ENCODE measurements at places on chromosomes 12 and 14.

DNA sequence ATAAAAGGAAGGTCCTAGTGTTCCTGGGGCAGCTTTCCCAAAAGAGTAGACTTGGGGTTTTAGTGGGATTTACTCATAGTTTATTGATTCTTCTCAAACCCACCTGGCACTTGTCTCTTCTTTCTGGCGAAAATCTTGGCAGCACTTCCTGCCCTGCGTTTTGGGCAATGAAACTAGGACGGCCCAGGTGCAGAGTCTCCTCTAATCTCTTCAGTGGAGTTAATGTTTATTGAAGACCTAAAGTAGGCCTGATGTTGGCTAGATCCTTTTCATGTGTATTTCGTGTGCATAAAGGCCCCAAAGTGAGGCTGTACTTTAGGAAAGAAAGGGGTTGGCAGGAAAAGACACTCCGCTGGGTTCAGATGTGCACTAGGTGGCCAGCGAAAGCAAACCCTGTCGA, 5.1 kb downstream of the WNT5B start:
- no peak for DNase-seq

- DNase-seq = peak; percentile 50
Observed at GRCh38 chr14:98984719-98985041, 287.3 kb downstream of the BCL11B start.

- no peak for DNase-seq
Observed at GRCh38 chr12:90622431-90622830, 332.5 kb downstream of the CCER1 start.

GRCh38 chr12:72522411-72522810, 250.2 kb downstream of the TRHDE start:
- no peak for DNase-seq

DNA sequence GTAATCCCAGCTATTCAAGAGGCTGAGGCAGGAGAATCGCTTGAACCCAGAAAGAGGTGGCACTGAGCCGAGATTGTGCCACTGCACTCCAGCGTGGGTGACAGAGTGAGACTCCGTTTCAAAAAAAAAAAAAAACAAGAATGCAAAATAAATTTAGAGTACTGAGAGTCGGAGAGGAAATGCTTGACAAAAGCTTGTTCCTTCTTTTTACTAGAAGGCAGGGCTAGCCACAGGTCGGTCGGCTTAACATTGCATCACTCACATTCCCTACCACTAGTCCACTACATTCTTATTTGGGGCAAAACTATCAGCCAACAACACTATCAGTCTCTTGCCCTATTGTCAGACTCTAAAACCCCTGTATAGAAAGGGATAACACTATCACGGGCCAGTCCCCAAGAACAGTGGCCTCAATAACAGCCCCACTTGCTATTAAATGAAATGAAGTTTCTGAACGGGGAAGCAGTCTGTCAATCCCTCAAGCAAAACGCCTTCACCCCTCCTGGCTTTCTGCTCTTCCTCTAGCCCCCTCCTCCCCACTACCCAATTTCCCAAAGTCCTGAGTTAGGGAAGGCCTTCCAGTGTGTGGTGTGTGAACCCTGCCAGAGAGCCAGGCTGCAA, 1.0 kb downstream of the RNF41 start:
- DNase-seq = no peak

- no peak for DNase-seq
Observed at GRCh38 chr12:71415336-71416231, 24.0 kb upstream of the LGR5 start.

DNA sequence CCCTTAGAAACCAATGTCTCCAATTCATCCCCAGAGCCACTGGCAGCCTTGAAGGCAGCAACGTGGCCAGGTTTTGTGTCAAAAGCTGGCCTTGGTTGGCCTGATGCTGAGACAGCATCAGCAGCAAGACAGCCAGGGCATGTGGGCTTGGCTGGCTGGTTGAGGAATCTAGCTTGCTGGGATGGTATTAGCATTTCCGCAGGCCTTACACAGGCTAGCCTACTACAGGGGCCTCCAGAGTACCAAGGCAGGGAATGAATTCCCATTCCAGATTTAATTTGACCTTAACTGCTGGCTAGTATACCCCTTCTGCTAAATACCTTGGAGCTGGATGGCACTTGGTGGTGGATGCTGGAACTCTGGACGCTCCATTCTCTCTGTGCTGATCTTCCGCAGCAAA, 15.8 kb downstream of the NGDN start:
- DNase-seq = no peak

DNA sequence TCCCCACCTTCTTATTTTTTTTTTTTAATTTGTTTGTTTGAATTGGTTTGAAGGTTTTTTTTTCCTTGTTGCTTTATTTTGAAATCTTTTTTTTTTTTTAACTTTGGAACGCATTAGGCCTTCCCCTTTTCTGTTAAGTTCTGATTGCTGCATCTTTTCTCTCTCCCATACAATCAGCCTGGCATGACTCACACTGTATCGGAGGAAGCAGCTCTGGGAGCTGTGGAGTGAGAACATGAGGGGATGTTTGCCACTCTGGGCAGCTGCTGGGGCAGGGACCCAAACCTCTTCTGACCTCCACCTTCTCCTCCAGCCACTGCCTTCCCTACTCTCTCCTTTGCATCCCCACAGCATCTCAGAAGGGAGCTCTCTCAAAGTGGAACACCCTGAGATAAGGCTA, 160.3 kb upstream of the FKBP4 start:
- DNase-seq = no peak

DNA sequence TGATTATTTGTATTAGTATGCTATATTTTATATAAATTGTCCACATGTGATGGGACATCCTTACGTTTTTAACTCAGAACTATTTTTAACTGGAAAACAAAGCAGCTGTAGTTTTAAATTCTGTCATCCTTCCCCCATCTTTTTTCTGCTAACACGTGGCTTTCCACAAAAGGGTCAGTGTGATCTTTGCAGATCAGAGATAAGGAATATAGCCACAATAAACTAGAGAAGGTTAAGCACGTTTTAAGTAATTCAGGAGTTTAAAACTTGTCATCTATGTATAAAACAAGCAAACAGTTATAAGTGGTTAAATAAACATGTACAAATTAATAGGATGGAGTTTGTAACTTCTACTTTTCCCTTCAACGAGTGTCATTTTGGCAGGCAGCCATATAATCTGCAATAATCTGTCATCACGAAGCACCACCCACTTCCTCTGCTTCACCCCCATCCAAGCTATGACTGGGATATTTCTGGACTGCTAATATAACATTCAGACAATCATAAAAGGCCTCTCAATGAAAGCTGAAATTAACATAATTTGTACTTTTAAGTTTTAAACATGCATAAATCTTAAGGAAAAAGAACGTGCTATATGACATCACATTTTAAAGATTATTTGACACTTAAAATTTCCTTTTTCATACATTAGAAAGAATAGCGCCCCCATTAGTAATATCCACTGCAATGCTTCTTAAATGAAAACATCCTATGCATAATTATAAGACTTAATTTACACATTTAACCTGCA, 15.3 kb downstream of the TAOK3 start:
- peak; percentile 56 for DNase-seq

DNA sequence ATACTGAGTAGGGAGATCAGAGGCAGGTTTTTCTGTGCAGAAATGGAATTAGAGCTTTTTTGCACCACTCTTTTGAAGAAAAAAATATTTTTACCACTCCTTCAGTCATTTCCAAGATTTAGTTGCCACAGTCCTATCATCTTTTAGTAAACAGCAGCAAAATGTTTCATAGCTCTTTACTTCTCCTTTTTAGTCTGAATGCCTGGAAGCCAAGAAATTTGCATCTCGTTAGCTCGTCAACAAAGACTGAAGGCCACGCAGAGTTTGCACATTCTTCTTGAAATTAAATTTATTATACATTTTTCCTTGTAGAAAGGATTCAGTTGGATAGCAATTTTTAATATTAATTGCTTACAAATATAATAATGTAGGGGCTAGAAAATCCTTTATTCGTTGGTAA, 544.5 kb upstream of the ATP2B1 start:
- no peak for DNase-seq

DNA sequence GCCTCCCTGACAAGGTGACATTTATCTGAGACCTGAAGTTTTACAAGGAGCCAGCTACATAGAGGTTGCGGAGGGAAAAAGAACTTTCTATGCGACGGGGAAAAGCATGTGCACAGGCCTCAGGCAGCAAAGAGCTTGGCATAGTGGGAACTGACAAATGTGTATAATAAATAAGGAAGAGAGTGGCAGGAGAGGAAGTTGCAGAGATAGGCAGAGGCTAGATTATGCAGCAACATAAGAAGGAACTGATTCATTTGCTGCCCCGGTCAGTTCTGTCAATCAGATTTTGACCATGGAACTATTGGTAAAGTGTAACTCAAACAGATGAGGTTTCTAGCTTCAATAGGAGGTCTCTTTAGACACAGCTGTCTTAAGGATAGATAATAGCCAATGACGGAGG, 33.7 kb upstream of the RIC8B start:
- DNase-seq = no peak

DNA sequence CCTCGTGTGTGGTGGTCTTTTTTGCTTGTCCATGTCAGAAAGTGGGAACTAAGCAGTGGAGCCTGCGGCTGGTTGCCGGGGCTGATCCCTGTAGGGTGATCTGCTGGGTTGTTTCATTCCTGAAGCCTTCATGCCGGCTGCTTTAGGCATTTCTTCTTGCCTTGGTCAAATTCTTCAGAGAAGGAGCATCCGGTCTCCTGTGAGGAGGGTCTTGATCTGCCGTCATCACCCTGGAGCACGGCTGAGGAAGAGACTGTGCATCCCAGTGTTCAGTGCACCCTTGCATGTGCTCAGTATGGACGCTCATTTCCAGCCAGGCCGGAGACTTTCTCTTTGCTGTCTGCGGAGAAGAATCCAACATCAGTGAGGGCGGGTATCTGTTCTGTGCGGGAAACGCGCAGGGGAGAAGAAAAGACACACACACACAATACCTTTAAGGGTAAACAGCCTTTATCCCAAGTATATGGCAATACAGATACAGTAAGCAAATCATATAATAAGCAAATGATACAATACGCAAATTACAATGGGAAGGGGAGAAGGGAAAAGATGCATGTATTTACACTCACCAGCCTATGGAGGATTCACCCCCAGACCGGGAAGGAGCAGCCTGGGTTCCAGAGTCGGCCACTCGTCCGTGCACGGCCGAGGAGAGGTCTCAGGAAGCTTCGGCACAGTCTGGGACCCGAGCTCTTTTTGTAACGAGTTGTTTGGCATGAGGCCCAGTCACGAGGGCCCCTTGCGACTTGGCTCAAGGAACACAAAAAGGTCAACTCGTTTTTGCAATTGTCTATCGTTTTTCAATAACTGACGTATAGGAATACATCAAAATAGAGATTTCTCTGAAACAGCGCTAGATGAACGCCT, 1366.8 kb upstream of the TMEM132C start:
- no peak for DNase-seq

DNA sequence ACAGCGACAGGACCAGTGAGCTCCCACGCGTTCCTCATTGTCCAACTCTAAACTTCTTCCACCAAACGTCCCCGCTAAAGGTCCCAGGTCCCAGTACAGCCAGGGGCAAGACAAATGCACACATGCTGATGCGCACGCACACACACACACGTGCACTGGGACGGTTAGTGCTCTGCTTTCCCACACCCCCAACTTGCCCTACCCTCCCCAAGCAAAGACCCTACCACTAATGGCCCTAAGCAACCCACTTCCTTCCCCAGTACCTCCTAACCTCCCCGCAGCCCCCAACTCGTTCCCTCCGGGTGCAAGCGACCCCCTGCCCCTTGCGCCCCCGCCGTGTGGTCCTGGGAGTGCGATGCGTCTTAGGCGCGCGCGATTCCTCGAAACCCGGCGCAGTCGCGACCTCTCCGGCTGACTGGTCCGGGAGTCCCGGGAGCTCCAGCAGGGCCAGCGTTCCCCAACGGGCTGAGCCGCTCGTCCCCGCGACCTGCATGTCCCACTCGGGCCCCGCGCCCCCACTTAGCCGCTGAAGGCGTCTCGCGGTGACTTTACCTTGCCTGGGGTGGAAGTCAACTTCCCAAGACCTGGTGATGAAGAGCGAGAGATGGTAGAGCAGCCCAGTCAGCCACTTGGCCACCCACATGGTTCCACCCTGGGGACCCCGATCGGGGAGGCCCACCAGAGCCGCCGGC, 578 bp downstream of the ADAMTS20 start:
- no peak for DNase-seq

- DNase-seq = no peak
Observed at GRCh38 chr14:33184587-33184986, 245.9 kb downstream of the NPAS3 start.

DNA sequence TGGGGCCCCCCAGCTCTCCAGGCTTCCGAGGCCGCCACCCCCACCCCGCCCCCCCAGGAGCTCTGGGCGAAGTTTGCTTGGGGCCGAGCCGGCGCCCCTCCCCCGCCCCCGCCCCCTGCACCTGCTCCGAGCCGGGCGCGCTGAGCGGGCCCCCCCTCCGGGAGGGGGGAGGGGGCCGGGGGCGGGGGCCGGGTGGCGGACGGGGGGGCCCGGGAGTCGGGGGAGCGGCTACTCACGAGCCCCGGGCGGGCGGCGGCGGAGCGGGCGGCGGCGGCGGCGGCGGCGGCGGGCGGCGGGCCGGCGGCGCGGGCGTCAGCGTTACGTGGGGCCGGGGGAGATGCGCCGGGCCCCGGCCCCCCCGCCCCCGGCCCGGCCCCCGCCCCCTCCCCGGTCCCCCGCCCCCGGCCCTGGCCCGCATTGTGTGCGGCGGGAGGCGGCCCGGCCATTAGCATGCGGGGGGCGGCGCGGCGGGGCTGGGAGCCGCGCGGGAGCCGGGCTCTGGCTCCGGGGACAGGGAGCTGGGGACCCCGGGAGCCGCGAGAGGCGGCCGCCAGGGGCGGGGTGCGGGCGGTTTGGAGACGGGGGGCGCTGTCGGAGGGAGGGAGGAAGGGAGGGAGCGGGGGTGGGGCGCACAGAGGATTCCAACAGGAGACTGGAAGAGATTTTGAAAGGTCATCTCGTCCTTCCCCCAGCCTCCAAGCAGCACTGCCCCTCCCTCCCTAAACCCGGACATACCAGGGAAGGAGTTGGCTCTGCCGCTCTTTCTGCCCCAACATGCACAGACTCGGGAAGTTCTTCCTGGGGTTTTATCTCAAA, at the start of gene ZNF219:
Gene ZNF219 (minus strand): TSS at position 580 of the 816 bp plus-strand sequence. CDS start 5,064 bp downstream, outside the sequence.
- DNase-seq = peak; percentile 41

- no peak for DNase-seq
Observed at GRCh38 chr12:107622001-107622400, 63.6 kb upstream of the PWP1 start.

- DNase-seq = peak; percentile 89
Observed at GRCh38 chr14:105093431-105094192, 28.4 kb upstream of the GPR132 start.

- no peak for DNase-seq
Observed at GRCh38 chr12:131507881-131508280, 203.0 kb upstream of the SFSWAP start.

- DNase-seq = no peak
Observed at GRCh38 chr14:99681101-99681831, 2.8 kb upstream of the CYP46A1 start.

GRCh38 chr12:11958221-11959091, 112.3 kb upstream of the BCL2L14 start:
- DNase-seq = peak; percentile 49

All from activated naive CD8-positive, alpha-beta T cell treated with anti-CD3 and anti-CD28 coated beads for 36 hours (primary cell).